ENCODE measurements at places on chromosomes 4 and X.

GRCh38 chrX:7077241-7078230 lies 70.0 kb upstream of the STS start:
- DNase-seq = no peak

- DNase-seq = no peak
Measured at GRCh38 chr4:59855630-59856352, 1344.3 kb upstream of the ADGRL3 start.

- no peak for DNase-seq
Measured at GRCh38 chrX:84216881-84217280, 28.9 kb upstream of the RPS6KA6 start.

DNA sequence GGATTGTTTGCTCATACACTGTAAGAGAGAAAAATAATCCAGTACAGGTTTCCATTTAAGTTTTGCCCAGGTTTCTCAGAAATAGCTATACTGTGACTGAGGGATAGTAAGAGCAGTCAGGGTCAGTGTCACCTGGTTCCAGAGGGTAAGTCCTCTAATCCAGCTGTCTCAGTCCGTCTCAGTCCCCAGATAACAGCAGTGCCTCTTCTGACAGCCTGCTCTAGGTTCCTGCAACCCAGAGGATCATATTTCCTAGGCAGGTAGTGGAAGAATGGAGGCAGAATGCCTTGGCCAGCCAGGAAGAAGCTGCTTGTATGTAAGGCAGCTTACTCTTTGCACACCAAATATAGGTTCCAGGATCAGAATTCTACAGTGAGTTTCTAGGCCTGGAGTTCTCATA lies 22.6 kb upstream of the GNRHR start:
- DNase-seq = no peak
